ENCODE measurements at places on chromosomes 6 and 20.
A peak's percentile ranks its signal among the peaks of the same experiment; 100 is the strongest.

DNA sequence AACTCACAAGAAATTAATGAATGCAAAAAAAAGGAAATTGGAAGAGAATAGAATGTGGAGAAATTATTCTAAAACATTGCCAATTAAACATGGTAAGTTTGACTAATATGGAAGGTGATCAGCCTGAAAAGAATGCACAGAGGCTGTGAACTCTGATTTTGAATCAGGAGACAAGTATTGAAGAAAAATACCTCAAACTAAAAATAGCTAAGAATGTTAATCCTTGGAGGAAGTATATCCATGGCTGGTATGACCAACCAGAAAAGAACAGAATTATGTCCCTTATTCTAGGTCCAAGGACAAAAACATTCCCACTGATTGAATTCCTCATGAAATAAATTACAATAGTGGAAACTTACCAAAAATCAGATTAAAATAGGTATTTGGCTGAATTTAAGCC lies 7.3 kb upstream of the RIMS1 start:
- DNase-seq: peak; percentile 38

DNA sequence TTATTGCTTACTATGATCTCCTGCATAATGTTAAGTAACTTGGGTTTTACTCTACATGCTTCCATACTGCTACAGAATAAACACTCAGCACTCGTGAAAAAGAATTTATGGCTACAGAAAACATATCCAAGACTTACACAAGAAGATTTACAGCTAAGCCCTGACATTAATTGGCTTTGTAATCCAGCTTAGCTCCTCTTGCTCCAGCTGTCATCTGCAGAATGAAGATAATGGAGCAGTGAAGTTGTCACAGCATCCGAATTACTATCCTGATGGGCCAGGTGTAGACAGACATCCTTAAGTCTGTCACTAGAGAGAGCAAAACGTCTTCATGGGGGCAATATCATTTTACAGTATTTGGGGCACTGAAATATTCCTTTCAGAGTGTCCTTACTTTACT lies 155.3 kb downstream of the PRKN start:
- DNase-seq: no peak

DNA sequence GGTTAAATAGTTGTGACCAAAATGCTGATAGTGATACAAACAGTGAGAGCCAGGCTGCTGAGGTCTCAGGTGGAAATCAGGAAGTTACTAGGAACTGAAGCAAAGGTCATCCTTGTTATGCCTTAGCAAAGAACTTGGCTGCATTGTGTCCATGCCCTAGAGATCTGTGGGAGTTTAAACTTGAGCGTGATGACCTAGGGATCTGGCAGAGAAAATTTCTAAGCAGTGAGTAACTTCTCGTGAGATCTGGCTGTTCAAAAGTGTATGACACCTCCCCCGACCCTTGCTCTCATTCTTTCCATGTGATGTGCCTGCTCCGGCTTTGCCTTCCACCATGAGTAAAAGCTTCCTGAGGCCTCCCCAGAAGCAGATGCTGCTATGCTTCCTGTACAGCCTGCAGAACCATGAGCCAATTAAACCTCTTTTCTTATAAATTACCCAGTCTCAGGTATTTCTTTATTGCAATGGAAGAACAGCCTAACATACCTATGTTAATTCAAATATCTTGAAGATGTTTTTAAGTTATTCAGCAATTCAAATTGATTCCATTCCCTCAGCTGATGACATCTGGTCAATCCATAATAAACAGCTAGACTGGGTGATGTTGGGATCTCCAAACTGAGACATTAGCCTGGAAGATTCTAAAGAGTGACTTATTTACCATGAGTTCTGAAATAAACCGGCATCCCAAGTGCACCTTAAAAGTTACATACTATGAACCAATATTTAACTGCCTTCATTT lies 33.8 kb downstream of the KIF16B start:
- DNase-seq: peak; percentile 4

DNA sequence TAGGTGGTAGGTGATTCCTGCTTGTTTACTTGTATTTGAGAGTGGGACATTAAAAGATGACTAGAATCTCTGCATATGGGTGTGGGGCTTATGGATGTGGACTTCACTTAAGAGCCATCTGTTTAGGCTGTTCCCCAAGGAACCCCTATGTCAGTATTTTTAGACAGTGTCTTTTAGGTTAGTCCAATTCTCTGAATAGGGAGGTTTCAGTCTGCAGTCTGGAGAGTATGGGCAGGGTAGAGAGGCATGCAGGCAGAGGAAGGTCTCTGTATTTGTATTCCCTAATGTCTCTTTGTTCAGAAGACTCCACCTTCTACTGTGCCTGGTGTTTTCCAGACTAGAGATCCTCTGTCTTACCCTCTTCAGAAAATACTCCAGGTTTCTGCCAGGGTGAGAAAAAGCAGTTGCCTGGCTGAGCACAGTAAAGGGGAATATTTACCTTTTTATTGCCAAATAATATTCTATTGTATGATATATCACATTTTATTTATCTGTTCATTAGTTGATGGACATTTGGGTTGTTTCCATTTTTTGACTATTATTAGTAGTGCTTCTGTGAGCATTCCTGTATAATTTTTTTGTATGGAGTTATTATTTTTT lies 19.1 kb downstream of the SLX4IP start:
- DNase-seq: no peak

GRCh38 chr6:52537001-52537753 lies 39.7 kb downstream of the TRAM2 start:
- no peak for DNase-seq

DNA sequence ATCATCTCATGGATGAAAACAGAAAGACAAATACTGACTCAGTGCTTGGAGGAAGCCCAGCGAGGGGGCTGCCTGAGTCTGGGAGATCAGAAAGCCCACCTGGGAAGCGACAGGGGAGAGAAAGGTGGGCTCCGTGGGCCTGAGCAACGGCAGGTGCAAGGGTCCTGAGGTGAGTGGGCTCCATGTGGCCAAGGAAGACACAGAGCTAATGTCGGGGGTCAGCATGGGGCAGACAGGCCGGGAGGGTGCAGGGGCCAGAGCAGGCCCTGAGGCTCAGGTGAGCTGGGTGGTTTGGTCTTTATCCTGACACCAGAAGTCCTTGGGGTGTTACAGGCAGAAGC lies 18.8 kb downstream of the APCDD1L start:
- DNase-seq: no peak

GRCh38 chr6:54188846-54189245 lies 77.6 kb downstream of the MLIP start:
- peak; percentile 12 for DNase-seq

GRCh38 chr6:80969439-80969838 lies 783.0 kb downstream of the TENT5A start:
- peak; percentile 15 for DNase-seq

GRCh38 chr20:3158968-3159431 lies 665 bp downstream of the FASTKD5 start:
- no peak for DNase-seq

- DNase-seq: no peak
Measured at GRCh38 chr6:137875058-137875520, 8.0 kb downstream of the TNFAIP3 start.

- peak; percentile 56 for DNase-seq
Measured at GRCh38 chr6:34237722-34238584, 1.3 kb downstream of the HMGA1 start.

- no peak for DNase-seq
Measured at GRCh38 chr6:25280344-25281074, 1.3 kb downstream of the CARMIL1 start.

GRCh38 chr20:63032026-63032800 lies 25.4 kb upstream of the BHLHE23 start:
- DNase-seq: no peak

- no peak for DNase-seq
Measured at GRCh38 chr20:63417097-63417737, 55.2 kb downstream of the KCNQ2 start.

DNA sequence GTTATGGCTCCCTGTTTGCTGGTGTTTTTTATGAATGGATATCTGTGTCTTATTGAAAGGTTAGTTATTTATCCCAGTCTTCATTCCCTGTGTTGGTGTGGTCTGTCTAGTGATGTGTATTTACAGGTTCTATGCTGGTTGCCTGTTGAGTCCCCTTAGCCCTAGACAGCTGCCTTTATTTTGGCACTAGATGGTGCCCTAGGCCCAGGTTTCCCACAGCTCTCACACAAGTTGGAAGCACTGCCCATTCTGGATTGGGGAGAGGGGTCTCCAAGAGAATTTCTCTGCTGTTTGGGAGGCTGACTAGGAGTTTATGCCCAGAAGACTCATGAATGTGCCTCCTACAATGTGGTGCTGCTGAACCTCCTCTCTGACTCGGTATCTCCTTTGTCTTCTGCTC lies 12.4 kb downstream of the GRM1 start:
- peak; percentile 0 for DNase-seq

- no peak for DNase-seq
Measured at GRCh38 chr6:124873066-124873410, 89.2 kb upstream of the RNF217 start.

- DNase-seq: no peak
Measured at GRCh38 chr6:17884498-17885478, 102.6 kb downstream of the KIF13A start.

Measured in fibroblast of skin of abdomen (primary cell).